Fibroblast of upper back skin (primary cell): ENCODE measurements at places on chromosomes 7 and 10.

- no peak for DNase-seq
Observed at GRCh38 chr7:11266101-11266500, 292.4 kb downstream of the PHF14 start.

GRCh38 chr7:69643708-69644445, 45.6 kb downstream of the AUTS2 start:
- no peak for DNase-seq

- no peak for DNase-seq
Observed at GRCh38 chr10:60024506-60024905, 118.2 kb upstream of the CCDC6 start.

DNA sequence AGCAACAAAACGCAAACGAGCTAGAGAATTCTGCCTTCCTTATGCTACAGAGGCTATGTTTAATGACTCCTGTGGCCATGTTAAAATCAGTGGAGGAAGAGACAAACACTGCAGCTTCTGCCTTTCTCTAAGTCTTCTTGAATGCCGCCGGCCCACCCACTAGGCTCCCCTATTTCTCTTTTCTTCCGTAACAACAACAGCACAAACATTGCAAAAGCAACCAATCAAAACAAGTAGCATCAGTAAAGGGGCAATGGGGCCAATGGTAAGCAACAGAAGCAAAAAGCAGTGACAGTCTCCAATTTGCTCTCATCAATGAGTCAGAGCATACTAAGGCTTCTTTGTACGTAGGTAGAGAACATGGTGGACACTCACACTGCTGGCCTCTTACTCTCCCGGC, 26.8 kb downstream of the DNAJC1 start:
- no peak for DNase-seq

DNA sequence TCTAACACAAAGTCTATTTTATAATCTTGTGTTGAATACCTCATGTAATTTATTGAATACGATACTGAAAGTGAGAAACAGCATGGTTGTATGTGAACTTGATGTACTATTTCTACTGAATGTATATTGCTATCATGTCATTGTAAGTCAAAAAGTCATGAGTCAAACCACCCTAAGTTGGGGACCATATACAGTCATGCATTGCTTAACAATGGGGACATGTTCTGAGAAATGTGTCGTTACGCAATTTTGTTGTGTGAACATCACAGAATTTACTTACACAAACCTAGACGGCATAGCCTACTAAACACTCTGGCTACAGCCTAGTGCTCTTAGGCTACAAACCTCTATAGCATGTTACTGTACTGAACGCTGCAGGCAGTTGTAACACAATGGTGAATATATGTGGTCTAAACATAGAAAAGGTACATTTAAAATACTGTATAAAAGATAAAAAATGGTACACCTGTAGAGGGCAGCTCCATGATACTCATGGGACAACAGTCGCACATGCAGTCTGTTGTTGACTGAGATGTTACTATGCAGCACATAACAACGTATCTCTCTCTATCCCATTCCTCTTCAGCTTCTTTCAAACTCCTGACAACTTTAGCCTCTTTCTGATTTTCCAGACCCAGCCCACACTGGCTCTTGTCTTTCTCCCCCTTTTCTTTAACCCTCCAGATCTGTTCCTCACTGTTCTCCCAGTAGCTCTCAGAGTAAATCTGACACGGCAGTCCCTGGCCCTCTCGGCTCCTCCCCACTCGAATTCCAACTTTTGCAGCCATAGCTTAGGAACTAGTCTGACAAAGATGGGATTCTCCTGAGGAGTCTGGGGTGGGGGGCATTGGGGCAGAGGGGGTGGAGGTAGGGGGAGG, 90.1 kb downstream of the SNX10 start:
- no peak for DNase-seq
